ENCODE measurements at places on chromosomes 2 and 18.

- no peak for DNase-seq
Observed at GRCh38 chr2:231280846-231281245, 82.4 kb downstream of the ARMC9 start.

DNA sequence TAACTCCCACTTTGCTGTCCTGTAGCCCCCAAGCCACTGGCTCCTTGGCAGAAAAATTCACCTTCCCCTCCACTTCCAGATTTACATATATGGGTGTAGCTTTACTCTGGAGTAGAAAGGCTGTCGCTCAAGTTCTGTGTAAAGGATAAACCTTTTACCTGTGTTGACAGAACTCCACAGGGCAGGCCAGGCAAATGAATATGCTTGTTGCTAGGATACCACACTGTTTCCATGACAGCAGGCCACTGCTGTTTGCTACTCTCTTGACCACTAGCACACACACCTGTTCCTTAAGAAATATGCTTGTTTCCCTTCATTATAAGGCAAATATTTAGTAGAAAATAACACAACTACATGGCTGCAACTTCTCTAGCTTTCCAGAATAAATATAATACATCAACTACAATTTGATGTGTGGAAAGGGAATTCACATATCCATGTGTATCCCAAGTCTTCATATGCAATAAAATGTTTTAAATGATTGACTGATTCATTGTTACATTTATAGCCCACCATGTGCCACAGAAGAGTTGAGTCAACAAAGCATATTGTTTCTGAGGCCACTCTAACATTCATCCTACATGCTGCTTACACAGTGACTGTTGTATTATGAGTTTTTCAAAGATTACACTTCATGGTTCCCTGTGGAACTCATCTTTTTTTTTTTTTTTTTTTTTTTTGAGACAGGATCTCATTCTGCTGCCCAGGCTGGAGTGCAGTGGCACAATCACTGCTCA is 56.2 kb upstream of the ROCK1 start:
- no peak for DNase-seq

- no peak for DNase-seq
Observed at GRCh38 chr18:41396211-41396610, 558.8 kb upstream of the PIK3C3 start.

DNA sequence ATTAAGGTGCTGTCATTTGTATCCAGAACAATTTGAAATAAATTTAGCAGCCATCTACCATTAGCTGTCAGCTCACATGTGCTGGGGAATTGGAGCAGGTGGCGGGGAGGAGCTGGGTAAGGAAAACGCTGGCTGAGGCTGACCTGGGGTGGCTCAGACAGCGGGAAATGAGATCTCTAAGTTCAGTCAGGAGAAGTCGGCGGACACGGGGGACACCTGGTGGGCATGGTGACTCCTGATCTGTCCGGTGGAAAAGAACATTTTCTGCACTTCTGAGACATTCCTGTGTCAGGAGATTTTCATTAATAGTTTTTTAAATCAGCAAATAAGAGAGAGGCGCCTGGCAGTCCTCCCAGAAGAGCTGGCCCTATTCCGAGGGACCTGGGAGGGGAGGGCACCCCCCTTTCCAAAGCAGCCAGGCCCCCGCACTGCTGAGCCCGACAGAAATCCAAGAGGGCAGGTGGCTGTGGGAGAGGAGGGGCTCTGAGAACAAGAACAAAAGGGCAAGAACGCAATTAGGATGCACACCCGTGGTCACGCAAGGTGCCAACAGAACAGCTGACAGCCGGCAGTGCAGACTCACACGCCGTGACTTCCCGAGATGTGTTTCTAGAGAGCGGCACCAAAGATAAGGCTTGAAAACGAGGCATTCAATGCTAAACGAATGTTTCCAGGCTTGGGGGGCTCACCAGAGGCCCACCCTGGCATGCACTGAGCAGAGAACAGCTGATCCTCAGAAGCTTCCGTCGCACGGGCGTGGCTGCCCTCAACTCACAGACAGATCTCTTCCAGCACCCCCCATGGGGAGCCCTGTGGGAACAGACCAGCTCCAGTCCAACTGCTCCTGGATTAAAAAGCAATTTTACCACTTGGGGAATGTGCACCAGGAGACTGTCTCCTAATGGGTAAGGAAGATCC is 26.4 kb downstream of the SLC66A2 start:
- no peak for DNase-seq

DNA sequence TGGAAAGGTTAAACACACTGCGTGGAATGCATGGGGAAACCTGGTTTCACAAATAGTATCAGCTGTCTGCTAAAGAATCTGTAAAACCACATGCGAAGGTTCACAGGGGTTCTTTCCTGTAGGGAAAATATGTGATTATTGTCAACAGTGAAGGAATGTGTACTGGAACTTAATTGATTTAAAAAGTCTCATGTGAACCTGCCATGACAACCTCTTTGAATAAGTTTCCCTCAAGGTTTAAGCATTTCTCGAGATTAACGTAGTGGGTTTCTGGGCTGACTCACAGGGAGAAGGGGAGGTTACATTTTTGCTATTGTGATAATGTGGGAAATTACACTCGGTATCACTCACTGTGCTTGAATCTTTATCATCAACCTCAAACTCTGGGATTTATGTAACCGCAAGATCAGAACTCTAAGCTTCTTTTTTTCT is 28.2 kb upstream of the IL1R1 start:
- no peak for DNase-seq

DNA sequence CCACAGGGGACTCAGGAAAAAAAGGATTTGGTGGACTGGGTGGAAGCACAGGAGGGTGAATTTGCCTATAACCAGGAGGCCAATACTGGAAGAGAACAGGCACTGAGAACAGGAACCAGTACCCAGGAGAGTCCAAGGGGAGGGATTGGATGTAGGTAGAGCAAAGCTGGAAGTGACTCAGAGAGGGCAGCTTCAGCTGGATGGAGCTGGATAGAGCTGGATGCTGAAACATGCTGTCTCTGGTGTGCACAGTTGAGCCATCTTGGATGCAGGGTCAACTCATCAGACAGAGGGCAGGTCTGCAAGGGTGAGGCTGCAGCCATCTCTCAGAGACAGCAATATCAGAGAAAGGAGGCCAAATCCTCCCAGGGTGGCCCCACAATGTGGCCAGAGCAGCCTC is 134.0 kb downstream of the GALNT14 start:
- DNase-seq = no peak

DNA sequence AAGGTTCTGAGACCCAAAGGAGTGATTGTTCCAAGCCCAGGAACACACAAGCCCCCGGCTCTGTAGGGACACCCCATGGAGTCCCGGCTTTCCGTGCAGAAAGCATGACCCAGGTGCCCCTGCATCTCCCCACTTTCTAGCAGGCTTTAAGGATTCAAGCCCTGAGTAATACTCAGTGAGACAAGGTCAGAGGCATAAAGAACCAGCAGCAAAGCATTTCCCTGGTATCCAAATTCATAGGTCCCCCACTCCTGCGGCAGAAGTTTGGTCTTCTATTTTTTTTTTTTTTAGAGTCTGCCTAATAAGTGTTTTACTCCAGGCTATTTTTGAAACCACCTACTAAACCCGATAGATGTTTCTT is 16.3 kb downstream of the TSHZ1 start:
- DNase-seq = no peak

DNA sequence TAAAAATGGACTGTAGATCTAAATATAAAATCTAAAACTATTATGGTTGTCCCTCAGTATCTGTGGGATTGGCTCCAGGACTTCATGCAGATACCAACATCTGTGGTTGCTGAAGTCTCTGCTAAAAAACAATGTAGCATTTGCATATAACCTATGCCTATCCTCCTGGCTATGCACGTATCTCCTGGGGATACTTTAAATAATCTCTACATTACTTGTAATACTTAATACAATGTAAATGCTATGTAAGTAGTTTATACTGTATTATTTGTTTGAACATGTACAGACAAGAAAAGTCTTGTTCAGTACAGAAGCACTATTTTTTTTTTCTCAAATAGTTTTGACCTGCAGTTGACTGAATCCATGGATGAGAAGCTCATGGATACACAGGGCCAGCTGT is 134.9 kb downstream of the ZAP70 start:
- DNase-seq = no peak

DNA sequence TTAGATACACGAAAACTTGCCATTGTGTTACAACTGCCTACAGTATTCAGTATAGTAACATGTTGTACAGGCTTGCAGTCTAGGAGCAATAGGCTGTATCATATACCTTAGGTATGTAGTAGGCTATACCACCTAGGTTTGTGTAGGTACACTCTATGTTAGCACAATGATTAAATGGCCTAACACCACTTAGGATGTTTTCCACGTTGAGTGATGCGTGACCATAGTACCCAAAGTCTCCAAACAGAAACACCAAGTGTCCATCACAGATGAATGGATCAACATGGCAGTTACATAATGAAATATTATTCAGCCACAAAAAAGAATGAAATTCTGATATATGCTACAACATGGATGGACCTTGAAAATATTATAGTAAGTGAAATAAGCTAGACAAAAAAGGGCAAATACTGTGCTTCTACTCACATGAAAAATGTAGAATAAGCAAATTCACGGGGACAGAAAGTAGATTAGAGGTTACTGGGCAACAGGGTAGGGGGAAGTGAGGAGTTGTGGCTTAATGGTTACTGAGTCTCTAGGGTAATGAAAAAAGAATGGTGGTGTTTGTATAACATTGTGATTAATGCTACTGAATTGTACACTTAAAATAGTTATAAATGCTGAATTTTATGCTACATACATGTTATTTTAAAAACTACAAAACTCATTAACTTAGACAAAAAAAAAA is 62.6 kb downstream of the TMEM131 start:
- DNase-seq = no peak

GRCh38 chr18:59068276-59069071 is 71.2 kb upstream of the SEC11C start:
- no peak for DNase-seq

DNA sequence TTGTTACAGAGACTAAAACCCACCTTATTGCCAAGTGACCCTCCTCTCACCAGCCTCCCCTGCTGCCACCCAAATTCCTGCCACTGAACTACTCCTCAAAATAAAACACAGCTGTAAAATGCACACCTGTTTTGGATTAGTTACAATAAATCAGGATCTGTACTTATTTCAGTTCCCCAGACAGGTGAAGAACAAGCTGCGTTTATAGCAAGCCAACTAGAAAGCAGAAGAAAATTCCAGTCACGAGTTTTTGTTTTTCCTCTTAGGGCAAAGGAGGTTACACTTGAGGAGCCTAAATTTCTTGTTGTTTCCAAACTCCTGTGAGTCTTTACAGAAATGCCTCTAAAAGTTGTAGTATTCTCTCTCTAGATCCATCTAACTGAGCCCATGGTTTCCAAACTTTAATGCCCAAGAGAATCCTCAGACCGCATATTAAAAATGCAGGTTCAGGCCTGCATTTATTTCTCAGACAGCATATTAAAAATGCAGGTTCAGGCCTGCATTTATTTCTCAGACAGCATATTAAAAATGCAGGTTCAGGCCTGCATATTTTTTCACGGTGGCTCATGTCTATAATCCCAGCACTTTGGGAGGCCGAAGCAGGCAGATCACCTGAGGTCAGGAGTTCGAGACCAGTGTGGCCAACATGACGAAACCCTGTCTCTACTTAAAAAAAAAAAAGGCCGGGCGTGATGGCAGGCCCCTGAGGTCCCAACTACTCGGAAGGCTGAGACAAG is 62.2 kb downstream of the ALPK2 start:
- DNase-seq = no peak

- DNase-seq = no peak
Observed at GRCh38 chr18:64095056-64095455, 53.8 kb downstream of the LINC00305 start.

DNA sequence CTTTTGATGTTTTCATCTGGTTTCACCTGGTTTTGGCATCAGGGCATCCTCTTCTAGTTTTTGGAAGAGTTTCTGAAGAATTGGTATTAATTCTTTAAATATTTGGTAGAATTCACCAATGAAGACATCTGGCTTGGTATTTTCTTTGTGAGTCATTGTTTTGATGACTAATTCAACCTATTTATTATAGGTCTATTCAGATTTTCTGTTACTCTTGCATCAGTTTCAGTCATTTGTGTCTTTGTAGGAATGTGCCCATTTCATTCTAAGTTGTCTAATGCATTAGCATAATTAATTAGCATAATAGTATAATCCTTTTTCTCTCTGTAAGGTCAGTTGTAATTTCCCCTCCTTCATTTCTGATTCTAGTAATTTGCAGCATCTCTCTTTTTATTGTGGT is 8.0 kb downstream of the GNLY start:
- DNase-seq = no peak

- DNase-seq = no peak
Observed at GRCh38 chr18:45335282-45336043, 279.8 kb upstream of the SLC14A2 start.

GRCh38 chr2:100845141-100845991 is 25.4 kb downstream of the NPAS2 start:
- DNase-seq = no peak

DNA sequence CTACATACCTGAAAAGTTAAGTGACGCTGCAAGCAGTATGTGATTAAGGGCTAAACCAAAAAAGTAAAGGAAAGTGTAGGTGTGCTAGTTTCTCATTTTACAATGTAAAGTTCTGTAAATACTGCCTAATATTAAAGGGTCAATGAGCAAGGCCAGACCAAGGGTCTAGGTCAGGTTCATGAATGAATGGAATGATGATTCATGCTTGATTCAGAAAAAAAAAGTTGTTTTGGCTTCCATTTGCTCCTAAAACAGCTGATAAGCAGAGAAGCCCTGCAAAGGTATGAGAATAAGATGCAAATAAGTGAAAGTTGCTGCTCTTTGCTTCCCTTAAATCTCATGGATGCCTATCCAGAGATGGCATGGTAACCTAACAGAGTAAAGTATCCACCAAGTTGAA is 61.3 kb downstream of the PTRHD1 start:
- DNase-seq = no peak

GRCh38 chr2:236862526-236862925 is 223.2 kb upstream of the COPS8 start:
- DNase-seq = no peak

GRCh38 chr2:199458009-199458805 is 468 bp upstream of the SATB2 start:
- no peak for DNase-seq

GRCh38 chr2:84800194-84800805 is 80.6 kb downstream of the TRABD2A start:
- no peak for DNase-seq
